Cortex of kidney (tissue), 1 donor: ENCODE measurements at places on chromosomes 5 and 9.

- DNase-seq: no peak
These were observed 227.8 kb downstream of the ICE1 start for GRCh38 chr5:5650242-5650641.

DNA sequence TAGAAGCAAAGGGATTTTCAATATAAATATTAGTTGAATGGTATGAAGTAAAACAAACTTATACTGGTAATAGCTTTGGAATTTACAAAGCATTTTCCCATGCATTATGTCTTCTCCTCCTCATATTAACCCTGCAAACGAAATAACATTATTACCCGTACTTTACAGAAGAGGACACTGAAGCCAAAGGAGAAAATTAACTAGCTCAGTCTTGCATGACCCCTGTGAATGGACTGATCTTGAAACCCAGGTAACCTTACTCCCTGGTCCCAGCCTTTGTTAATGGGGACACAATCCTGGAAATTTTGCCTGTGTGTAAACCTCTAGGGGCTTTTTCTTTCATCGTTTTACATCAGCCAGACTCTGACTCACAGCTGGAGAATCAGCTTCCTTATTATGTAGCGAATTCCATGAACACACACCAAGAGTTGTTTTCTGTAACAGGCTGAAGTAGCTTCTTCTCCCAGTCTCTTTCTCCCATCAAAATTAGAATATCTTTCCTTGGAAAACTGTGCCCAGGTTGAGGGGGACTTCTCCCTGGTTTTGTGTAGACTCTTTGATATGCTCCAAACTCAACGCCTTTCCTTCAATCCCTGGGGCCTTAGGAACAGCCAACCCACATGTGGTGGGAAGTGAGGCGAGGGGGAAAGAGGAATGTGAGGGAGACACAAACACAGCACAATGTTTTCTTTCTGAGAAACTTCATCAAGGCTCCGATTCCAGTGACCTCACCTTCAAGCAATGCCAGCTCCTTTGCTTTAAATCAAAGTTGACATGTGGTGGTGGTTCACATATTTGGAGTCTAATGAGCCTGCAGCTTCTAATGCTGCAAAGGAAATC lies 480.9 kb upstream of the PAPPA start:
- no peak for DNase-seq

- DNase-seq: no peak
These were observed 223.4 kb downstream of the CSNK1G3 start for GRCh38 chr5:123735384-123735783.

GRCh38 chr5:64050296-64050695 lies 88.1 kb upstream of the HTR1A start:
- DNase-seq: no peak

- no peak for DNase-seq
These were observed 1461.2 kb downstream of the MAT2B start for GRCh38 chr5:164966611-164967010.

GRCh38 chr5:7385681-7386080 lies 10.3 kb upstream of the ADCY2 start:
- no peak for DNase-seq

DNA sequence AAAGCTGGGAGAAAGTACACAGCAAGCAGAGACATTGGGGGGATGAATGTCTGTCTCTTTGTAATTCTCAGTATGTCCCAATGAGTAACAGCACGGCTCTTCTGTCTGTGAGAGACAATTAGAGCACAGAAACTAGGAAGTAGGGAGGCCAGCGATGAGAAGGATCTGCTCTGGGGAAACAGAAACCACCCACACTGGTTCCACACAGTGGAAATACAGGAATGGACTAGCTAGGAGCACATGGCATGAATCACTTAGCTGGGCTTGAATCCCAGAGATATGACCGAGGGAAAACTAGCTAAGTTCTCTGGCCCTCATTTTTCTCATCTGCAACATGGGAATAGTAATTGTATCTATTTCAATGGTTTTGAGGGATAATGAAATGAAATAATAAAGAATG lies 895.9 kb downstream of the TLE4 start:
- no peak for DNase-seq

- no peak for DNase-seq
These were observed 94.0 kb downstream of the COL5A1 start for GRCh38 chr9:134735441-134736175.

DNA sequence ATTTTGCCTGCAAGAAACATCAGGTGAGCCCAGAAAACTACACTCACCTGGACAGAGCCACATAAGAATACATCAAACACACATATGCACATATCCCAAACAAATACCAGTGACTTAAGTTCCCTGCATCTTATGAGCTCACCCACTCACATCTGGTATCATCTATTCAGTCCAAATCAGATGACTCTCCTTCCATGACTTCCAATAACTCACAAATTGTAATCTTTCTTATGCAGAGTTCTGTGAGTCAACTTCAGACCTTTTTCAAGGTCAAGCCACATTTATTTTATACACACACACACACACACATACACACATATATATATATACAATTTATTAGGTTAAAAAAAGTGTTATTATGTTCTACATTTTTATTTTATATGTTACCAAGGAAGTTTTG lies 1711.9 kb upstream of the CDH9 start:
- no peak for DNase-seq

DNA sequence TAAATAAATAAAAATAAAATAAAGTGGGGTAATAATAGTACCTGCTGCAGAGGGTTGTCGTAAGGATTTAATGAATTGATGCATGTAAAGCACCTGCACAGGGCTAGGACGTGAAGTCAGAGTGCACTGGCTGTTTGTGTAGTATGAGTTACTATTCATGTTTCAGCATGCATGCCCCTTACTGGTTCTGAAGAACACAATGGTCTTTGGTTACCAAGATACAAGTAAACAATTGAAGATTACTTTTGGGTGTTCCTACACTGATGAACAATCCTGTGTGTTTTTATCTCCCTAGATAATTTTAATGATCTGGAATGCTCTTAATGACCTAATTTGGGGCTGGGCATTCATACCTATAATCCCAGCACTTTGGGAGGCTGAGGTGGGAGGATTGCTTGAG lies 23.2 kb upstream of the PRRC2B start:
- no peak for DNase-seq

GRCh38 chr5:101955891-101956290 lies 340.2 kb downstream of the SLCO4C1 start:
- no peak for DNase-seq

GRCh38 chr5:69367697-69368279 lies 1.5 kb downstream of the AK6 start:
- no peak for DNase-seq

- no peak for DNase-seq
These were observed 493.1 kb downstream of the ZNF608 start for GRCh38 chr5:124253203-124253810.

DNA sequence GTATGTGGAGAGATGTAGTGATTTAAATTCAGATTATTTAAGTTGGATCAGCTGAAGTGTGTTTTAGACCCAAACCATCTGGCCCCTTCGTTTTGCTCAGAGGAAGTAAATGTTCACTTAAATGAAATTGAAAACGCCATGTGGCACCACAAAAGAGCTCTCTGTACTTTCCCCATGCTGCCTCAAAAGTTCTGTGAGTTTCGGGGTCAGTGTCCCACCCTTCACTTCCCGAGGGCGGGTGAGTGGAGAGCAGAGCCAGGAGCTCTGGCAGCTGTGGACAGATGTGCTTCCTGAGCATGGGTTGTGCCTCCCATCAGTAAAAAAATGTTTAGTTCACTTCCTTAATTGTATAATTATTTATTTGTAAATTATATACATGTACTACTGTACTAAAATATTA lies 48.4 kb downstream of the PSD2 start:
- no peak for DNase-seq

- DNase-seq: no peak
These were observed 330.0 kb downstream of the ARRDC3 start for GRCh38 chr5:91052977-91053740.

- no peak for DNase-seq
These were observed 308.8 kb upstream of the NREP start for GRCh38 chr5:112065781-112066180.

- DNase-seq: no peak
These were observed 222.6 kb downstream of the ROR2 start for GRCh38 chr9:91727316-91727861.

DNA sequence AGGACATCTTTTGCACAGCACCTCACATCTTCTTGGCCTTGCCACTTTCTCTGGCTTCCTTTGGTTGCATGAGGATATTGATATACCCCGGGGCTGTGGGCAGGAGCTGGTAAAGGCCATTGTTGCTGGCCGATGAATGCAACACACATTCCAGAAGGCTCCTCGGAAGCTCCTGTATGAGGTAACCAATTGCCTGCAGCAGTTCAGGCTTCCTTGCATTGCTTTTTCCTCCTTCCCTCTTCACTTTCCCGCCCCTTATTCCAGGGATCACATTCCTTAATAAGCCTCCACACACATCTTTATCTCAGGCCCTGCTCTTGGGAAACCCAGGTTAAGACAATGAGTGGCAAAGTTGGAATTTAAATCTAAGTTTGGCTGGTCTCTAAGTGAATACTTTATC lies 505.4 kb upstream of the CLINT1 start:
- DNase-seq: no peak

DNA sequence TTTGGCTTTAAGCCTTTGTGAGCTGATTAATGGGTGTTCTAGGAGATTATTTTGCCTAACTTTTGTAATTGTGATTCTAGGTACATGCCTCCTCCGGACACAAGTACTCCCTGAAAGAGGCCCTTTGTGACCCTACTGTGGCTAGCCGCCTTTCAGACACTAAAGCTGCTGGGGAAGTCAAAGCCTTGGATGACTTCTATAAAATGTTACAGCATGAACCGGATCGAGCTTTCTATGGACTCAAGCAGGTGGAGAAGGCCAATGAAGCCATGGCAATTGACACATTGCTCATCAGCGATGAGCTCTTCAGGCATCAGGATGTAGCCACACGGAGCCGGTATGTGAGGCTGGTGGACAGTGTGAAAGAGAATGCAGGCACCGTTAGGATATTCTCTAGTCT lies 13.6 kb downstream of the ITGA1 start:
- DNase-seq: no peak

DNA sequence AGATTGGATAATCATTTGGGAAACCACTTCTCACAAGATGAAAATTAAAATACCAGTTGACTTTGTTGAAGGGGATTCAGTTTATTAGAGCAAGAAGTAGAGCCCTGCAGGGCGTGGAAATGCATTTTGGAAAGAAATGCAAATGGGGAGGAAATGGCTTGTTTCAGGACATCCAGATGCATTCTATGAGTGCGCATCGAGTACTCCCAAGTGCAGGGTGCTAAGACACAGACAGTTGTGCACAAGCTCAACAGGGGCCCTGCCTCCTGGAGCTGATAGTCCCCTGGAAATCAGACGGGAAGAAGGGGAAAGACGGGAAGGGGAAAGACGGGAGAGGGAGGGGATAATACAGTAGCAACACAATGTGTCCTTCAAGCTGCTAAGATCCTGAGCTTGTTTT lies 64.0 kb downstream of the NSUN2 start:
- no peak for DNase-seq

- no peak for DNase-seq
These were observed 249.6 kb upstream of the EDIL3 start for GRCh38 chr5:84634256-84634655.

DNA sequence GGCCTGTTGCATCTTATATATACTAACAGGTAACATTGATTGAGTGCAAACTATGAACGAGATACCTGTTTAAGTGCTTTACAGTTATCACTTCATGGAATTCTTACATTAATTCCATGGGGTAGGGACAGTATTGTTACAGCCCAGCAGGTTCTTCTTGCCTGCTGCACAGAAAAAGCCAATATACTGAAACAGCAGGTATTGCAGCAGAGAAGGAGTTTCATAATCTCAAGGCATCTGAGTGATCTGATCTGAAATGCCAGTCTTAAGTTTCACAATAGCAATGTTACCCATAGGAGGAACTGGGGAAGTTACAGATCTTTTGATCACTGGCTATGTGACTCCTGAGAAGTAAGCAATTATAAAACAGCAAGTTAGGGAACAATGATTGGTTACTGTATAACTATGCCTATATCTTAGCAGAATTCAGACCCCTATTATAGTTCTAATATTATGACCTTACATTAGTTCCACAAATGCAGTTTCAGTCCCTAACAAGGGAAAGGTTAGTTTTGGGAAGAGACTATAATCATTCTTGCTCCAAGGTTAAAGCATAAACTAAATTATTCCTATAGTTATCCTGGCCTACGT lies 126.5 kb upstream of the BNC2 start:
- DNase-seq: no peak

DNA sequence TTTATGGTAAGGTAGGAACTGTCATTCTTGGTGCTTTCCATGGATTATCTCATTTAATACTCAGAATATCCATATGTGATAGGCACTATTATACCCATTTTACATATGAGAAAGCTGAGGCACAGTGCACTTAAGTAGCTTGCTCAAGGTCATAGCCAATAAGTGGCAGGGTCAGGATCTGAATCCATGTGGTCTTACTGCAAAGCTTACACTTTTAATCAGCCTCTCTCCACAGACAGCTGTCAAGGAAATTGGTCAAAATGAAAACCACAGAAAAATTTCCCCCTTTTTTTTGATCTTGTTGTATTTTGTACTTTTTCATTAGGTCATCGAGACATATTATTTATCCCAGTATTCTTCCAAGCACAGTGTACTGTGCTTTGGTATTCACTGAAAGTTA lies 78.5 kb downstream of the ERCC6L2 start:
- DNase-seq: no peak

DNA sequence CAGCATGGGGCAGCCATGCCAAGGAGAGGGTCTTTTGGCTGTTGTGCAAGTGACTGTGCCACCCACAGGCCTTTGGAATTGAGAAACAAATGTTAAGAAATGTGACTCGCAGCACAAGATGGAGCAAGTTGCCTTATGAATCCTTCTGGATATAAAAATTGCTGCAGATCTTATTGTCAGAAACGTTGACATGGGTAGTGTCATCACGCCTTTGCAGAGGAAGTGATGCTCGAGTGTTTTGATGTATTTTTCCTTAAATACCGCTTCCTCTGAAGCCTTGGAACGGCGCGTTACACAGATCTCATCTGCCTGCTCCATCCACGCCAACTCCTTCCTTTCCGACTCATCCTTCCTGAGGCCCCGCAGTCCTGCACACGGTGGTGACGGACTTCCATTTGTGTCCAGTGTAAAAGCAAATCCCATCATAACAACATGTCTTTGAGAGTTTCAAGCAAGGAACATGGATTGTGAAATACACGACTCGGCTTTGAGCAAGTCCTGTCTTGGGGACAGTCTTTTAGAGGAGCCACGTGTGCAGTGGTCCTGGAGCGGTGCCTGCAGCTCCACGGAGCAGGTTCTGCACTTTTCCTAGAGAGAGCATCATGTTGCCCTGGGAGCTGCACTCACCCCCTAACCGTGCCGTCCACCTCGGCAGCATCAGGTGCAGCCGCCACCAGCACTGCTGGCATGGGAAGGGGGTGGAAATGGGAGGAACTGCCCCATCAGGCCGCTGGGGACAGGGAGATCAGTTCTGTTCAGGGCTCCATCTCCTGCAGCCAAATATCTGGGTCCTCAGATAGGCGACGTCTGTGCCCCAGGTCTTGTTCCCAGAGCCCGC lies 15.1 kb downstream of the ROPN1L start:
- no peak for DNase-seq
